ENCODE measurements at places on chromosomes 6 and 20.

- DNase-seq, result no peak
Observed at GRCh38 chr6:152543519-152543918, 93.6 kb downstream of the SYNE1 start.

- DNase-seq, result no peak
Observed at GRCh38 chr6:26028746-26029569, 58.3 kb upstream of the HFE start.

DNA sequence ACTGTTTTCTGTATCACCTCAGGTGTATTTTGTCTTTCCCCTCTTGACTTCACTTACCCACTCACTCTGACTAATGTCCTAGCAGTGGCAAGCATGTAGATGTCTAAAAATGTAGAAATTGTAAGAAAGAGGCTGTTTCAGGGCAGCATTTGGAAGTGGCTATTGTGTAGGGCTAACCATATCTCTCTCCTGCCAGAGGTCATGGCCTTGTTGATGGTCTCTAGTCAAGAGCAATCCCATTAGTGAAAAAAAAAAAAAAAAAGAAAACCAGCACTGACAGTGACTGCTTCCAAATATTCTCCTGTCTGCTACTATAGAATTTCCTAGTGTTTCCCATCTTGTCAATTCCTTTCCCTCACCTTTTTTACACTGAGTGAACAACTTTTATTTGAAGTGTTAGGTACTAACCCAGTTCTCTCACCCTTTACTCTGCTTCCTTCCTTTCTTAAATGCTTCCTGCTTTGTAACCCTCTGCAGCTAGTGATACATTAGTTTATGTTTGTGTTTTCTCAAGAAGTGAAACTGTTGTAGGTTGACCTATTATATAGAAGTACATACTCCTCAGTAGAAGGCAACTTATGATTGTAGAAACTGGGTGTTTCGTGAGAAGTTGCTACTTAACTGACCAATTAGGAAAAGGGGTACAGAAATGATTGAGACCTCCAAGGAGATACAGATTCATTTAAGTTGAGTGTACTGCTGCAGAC, 174.1 kb upstream of the PTPRK start:
- DNase-seq, result no peak

DNA sequence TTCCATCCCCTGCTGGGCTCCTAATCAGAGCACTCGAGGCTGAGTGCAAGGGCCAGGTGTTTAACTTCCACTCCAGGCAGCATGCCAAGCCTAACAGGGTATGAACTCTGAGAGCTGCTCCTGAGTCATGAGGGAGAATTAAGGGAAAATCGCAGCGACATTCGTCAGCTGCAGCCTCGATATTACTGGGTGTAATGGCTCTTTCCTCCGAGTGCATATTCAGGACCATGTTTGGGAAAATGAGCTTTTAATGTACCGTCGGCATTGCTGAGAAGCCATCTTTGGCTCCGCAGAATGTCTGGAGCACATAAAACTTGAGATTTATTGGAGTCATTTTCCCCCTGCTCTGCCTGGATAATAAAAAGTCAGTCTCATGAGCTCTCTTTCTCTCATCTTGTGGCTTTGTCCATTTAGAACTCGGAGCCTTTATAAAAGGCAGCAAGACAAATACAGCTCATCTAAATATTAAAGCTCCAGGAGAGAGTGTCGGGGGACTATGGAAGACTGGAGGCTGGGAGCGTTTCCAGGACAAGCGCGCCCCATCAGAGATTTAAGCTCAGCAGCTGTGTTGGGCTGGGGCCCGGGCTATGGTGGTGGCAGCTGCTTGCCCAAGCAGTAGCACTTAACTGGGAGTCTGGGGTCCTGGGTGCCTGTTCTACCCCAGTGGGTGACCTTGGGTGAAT, 103.7 kb downstream of the TOX2 start:
- no peak for DNase-seq

- no peak for DNase-seq
Observed at GRCh38 chr6:33249732-33250630, 21.7 kb downstream of the VPS52 start.

- no peak for DNase-seq
Observed at GRCh38 chr20:58990651-58991445, 9.8 kb downstream of the NELFCD start.

DNA sequence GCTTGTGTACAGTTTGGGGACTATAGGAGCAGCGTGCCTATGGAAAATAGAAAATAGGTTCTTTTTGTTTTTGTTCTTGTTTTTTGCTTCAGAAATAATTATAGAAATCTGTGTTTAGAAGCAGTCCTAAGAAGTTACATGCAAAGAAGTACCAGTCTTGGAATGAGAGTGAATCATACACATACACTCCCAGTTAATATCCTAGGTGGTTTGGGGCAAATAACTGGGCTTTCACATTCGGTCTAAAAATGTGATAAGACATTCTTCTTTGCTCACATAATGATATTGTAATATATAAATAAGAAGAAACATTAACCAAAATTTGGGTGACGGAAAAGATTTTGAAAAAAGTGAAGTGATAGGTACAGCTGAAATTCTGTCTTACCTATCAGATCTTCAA, 61.0 kb downstream of the ENPP1 start:
- DNase-seq, result no peak

All from activated gamma-delta T cell treated with anti-CD3 and anti-CD28 coated beads, Interleukin-2, amount 50 U/mL, for 16 hours (primary cell).